A172 (cell line): ENCODE measurements at places on chromosomes 13 and 19.

DNA sequence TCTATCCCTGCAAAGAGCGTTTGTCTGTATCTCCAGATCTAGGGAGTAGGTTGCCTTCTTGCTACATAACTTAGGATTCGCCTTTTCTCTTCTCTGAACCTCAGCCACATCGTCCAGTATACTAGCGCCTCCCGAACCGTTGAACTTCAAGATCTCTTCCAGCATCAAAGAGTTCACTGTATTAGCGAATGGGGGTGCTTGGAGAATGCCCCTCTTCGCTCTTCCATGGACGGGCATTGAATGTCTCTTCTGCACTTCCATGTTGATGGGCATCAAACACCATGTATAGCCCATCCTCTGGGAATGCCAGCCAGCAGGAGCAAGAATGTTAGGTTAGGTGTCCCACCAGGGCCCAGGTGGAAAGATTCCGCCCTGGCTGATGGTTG is 575 bp upstream of the OXGR1 start:
- DNase-seq = no peak

DNA sequence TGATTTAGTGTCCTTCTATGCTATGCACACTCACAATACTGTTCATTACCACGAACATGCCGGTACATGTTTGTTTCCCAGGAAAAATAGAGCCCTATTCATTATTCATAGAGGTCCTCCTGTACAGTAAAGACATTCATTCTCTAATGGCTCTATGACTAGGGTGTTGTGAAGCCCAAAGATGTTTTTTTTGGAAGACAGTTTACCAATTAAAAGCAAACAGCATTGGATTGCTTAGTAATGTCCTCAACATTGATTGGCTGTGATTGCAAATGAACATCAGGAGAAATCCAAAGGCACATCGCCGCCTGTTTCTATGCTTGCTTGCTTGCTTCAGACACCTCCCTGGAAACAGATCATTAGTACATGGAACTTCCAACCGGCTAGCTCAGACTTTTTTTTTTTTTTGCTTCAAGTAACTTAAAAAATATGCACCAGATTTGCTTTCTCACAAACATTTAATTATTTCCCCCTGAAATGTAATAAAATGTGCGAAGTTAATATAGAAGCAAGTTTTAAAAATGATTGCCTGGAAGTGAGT is 8.8 kb upstream of the GPC6 start:
- no peak for DNase-seq

- no peak for DNase-seq
These were observed 3.7 kb upstream of the NDUFS7 start for GRCh38 chr19:1379961-1380489.

GRCh38 chr13:50522506-50522905 is 321.0 kb downstream of the DLEU7 start:
- DNase-seq = no peak

DNA sequence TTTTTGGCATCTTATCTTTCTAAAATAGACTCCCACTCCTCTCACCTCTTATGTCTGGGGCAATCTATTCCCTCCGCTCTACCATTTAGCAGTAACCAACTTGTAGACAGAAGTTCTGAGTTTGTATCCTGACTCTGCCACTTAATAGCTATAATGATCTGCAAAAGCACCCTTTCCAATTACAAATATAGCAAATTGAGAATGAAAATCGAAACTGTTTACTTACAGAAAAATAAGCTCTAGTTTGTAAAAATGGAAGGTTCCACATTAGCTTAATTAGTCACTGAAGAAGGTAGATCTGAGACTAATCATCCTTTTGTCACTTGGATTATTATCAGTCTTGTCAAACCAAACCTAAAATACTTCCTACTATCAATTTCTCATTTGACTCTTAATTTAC is 409.3 kb downstream of the DIAPH3 start:
- DNase-seq = no peak

DNA sequence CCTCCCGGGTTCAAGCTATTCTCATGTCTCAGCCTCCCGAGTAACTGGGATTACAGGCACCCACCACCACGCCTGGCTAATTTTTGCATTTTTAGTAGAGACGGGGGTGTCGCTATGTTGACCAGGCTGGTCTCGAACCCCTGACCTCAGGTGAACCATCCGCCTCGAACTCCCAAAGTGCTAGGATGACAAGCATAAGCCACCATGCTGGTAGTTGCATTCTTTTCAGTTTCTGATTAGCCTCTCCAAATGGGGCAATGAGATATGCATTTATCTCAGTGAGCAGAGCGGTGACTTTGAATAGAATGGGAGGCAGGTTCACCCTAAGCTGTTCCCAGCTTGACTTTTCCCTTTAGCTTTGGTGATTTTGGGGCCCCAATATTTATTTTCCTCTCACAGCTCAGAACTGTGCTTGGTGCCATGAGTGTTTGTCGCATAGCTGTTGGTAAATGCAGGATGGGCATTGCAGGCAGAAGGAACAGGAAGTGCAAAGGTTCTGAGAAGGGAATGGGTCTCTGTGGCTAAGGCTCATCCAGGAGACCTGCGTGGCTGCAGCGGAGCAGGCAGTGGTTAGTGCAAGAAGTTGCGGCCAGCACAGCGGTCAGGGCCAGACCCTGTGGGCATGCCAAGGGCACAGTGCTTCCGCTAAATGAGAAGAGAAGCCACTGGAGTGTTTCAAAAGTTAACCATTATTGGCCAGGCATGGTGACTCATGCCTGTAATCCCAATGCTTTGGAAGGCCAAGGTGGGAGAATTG is 20.7 kb downstream of the LYPD3 start:
- DNase-seq = no peak

- DNase-seq = peak; percentile 41
These were observed 546.2 kb downstream of the SLITRK5 start for GRCh38 chr13:88217372-88217771.

- no peak for DNase-seq
These were observed 639 bp downstream of the STARD13 start for GRCh38 chr13:33284916-33285315.

DNA sequence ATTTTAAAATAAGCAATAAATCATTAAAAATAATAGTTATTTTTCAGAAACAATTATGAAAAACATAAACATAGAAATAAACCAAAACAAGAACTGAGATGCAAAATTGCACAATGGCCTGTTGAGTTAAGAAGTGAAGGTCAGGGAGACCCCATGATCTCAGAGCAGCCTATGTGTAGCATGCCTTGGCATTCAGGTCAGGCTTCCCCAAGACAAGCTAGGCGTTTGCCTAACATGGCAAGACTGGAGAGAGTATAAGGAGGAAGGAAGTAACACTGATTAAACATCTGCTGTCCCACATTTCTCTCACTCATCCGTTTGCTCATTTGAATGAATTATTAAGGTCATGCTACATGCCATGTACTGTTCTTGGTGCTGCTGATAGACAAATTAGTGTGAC is 291.8 kb downstream of the TSHZ3 start:
- no peak for DNase-seq

DNA sequence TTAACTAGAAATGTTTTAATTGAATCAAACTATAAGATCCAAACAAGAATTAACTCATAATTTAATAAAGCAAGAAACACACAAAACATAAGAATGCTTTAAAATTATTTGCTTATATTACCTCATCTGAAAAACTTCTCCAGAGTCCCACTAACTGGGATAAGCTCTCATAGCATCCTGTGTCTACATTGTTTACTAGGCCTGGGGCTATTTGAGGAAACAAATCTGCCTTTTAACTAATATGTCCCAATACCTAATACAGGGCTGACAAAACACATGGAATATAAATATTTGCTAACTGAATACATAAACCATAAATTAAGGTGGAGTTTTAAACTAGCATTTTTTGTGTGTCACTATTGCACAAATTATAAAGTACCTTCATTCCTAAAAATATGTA is 1399.8 kb upstream of the SLC10A2 start:
- no peak for DNase-seq

DNA sequence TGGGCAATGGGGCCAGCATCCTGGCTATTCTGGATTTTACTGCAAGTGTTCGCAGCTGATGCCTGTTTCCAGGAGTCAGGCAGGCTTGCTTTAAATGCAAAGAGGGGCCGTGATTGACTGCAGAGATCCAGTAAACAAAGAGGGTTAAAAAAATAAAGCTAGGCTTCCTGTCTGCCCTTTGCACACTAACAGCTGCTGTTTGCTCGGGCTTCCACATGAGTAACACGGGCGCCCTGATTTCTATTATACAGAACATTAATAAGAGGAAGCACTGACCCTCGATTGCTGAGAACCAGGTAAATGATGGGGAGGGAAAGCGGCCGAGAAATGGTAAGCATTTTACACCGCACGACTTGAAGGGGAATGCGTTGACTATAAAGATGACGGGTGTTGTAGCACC is 254.2 kb upstream of the ZNF507 start:
- DNase-seq = no peak

- DNase-seq = no peak
These were observed 2.8 kb upstream of the B3GLCT start for GRCh38 chr13:31196992-31197391.

GRCh38 chr13:64397701-64398100 is 2832.4 kb downstream of the PCDH9 start:
- DNase-seq = peak; percentile 6

GRCh38 chr19:18610556-18611326 is 1.9 kb upstream of the TMEM59L start:
- no peak for DNase-seq

- no peak for DNase-seq
These were observed 42.9 kb downstream of the CAB39L start for GRCh38 chr13:49400755-49401659.

DNA sequence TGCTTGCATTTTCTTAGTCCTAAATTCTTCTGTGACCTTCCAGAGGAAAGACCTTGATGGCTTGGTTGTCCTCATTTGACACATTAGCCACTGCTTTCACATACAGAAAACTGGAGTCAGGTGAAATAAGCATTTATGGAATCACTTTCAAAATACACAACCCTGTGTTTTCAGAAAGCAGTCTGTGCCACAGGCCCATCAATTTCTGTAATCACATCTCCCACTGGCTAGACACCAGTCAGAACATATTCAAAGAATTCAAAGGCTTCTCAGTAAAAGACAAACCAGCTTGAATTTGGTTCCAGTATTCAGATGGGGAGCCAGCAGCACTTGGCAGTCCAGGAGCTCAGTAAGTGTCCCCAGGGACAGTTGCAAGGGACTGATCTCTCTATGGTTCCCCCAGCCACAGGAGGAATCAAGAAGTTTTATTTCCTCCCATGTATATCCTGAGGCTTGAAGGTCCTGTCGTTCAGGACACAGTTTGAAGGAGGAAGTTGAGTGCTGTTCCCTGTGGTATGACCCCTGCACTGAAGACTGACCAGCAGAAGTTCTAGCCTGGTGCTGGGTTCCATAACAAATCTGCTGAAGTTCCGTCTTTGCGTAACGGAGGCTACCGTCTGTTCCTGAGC is 214.3 kb downstream of the FOXO1 start:
- DNase-seq = no peak

DNA sequence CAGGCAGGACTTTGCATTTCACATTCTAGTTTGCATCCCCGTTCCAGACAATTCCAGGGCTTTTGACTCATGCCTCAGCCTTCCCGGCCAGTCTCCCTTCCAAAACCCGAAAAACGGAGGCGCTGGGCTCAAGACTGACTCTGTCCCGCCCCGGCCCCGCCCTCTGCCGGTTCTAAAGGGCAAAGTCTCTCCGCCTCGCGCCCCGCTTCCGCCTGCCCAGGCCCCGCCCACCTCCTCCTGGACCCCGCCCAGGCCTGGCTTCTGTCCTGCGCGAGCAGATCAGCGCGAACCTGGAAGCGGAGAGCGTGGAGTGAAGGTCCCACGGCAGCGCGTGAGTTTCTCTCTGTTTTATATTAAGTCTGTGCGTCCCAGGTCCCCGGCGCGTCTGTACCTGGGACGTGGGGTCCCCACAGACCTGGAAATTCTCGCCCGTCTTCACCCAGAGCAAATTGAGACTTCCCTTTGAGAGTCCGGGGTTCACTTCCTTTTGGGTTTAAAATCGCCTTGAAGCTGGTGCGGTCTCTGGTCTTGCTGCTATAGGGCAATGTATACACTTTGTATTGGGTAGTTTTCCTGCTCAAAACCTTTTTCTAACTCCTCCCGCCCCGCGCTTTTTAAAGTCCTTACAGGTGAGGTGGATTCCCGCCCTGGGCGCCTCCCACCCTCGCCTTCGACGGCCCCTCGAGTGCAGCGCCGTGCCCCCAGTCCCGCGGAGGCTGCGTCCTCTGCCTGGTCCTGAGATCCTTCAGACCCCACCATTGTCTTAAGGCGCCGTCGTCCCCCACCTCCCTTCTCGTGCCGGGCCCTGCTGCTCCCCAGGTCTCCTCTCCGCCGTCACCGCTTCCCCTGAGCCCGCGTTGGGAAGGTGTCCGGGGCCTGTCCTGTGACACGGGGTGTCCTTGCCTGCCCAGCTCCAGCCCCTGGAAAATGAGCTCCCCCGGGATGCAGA is 31.2 kb downstream of the ZNF701 start:
- DNase-seq = peak; percentile 72

- DNase-seq = no peak
These were observed 7.4 kb upstream of the CYP4F3 start for GRCh38 chr19:15633082-15633835.

GRCh38 chr13:87889254-87889653 is 218.1 kb downstream of the SLITRK5 start:
- DNase-seq = no peak

DNA sequence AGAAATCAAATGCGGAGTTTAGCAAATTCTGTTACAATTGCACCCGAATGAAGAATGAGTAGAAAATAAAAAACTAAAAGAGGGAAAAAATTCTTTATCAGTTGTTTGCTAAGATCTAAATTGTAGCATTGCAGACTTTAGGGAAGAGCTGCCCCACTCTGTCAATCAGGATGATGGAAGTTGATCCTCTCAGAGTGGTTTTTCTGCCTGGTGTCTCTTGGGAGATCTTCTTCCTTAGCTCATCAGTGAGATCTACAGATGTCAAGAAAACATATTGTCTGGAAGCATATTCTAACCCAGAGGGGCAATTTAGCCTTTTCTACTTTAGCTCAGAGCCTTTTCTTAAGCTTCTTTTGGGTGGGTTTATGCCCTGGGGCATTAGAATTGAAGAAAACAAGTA is 223.2 kb upstream of the PCDH17 start:
- DNase-seq = no peak

GRCh38 chr13:73984949-73985691 is 149.1 kb downstream of the KLF12 start:
- no peak for DNase-seq

DNA sequence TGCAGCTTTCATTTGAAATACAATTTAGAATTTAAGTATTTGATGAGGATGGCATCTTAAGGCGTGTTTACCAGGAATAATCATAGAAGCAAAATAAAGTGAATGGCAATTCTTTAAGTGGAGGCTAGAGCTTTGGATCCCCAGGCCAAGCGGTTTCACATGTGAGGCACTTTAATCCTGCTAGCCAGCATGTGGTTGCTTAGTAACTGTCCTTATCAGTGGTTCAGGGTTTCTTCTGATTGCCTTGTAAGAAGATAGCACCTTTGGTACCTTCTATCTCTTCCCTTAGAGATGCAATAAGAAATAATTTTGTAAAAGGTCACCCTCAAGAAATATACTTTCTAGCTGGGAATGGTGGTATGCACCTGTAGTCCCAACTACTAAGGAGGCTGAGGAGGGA is 38.9 kb upstream of the SERP2 start:
- no peak for DNase-seq

DNA sequence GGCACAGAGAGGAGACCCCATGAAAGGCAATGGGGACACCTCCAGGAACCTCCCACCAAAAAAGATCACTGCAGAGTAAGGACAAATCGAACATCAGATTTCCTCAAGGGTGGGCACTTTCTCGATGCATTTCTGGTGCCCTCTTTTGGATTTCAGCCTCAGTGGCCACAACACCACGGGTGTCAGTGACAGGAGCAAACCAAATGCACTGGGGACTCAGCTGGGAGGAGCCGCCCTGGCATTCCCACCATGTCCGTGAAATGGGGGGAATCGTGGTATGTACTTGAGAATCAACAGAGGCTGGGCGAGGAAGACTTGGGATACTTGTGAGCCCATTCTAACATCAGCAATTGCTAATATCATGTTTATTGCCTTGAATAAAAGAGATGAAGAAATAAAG is 16.3 kb downstream of the FAM187B start:
- no peak for DNase-seq
